Skeletal muscle tissue (tissue), 5 donors: ENCODE measurements at places on chromosomes 4 and X. TPM values are rescaled to one million over a fixed set of nuclear protein-coding genes. Genes with fewer than 3 reads are reported as not detected.

Gene GAGE12J
- total RNA-seq, result not detected

Gene ACE2
- not detected for total RNA-seq

Gene IL21
- total RNA-seq, result not detected

Gene TXK
- 0.52 TPM for total RNA-seq

Gene BEND2
- not detected for total RNA-seq

Gene S100G
- total RNA-seq, result not detected

Gene SATL1
- total RNA-seq, result under 0.01 TPM

Gene NPNT
- total RNA-seq, result 74.1 TPM

Gene ALB
- 15.7 TPM for total RNA-seq
